ENCODE measurements at places on chromosomes 2 and 18.

- DNase-seq = no peak
Measured at GRCh38 chr2:128343459-128343858, 24.8 kb upstream of the HS6ST1 start.

GRCh38 chr18:74289137-74289536 is 2.6 kb downstream of the CYB5A start:
- no peak for DNase-seq

GRCh38 chr2:151627353-151627752 is 106.9 kb downstream of the NEB start:
- DNase-seq = no peak

DNA sequence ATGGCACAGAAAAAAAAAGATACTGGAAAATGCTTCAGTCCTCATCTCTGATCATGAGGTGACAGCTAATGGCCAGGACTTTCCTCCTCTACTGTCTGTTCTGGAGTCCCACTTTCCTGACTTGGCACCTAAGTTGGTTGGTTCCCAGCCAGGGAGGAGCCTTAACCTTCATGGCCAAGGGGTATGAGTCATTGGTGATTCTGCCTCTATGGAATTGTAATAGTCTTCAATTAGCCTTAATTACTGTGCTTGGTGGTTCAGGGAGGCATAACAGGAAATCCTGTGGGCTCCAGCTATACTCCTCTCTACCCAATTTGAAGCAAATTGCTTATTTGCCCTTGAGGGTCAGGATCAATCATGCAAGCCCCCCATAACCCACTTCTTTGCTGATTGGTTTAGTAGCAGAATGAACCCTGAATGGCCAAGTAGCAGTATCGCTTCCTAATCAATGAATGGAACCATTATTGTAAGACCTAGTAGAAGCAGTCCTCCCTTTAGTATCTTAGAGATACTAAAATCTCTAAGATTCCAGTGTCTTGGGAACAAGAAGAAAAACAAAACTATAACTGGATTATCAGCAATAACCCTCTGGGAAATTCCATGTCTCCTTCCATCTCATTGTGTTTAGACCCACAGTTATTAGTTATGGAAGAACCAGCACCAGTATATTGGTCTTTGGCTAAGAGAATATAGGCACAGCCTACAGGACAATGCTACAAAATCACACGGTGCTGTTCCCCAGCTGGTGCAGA is 109.0 kb downstream of the COL6A3 start:
- no peak for DNase-seq

DNA sequence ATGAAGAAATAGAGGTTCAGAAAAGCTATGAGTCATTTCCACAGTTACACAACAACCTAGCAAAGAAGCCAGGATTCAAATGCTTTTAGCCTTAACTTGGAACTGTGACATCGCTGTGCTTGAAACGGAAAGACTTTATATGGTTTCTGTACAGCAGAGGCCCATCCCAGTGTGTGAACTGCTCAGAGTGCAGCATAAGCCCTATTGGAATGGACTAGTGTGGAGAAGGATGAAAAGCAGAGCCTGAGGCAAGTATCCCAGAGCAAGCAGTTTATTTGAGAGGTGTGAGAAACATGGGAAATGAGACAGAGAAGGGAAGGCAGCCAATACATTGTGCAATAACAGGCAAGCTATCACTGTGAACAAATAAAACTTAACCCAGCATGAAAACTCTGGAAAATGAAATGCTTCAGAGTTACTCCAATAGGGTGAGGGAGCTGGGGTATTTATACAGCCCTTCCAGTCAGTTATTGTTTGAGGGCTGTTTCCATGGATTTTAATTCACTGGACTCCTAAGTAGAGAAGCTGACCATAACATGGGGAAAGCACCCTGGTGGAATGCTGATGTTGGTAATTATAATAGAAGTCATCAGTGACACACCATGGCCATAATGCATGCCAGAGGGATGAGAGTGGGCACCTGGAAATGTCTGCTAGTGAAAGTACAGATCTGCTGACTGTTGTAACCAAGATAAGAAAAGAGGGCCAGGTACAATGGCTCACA is 254.0 kb upstream of the POU3F3 start:
- DNase-seq = no peak

DNA sequence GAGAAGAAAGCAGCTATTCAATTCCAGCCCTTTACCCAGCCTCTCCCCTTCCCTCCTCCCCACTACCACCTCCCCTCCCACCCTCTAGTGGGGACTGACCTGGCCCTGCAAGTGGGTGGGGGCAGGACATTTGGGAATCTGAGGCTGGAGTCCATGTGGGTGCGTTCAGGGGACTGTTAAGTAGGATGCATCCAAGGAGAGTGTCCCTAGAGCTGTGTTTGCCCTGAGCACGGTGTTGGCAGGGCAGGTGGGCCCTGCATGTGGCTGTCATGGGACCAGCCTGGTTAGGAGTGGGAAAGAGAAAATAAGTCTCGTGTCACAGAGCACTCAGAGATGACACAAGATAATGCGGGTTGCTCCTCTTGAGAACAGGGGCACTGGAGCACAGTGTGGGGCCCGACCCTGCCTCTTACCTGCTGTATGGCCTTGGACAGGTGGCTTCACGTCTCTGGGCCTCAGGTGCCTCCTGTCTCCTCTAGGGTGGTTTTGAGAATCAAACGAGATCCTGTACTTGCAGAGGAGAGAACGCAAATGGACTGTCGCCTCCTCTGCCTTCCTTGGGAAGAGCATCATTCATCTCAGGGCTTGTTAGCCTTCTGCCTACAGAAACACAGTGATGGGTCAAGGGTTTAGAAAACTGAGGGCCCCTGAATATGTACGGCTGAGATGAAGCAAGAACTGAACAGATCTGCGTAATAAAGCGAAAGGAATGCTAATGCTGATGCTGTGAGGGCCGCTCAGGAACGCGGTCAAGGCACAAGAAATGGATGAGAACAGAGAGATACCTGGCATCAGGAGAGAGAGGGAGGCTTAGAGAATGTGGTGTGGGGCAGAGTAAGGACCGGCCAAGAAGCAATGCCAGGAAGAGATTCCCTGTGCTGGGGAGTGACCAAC is 187.7 kb upstream of the HAAO start:
- no peak for DNase-seq

GRCh38 chr2:184730288-184730687 is 132.0 kb downstream of the ZNF804A start:
- no peak for DNase-seq

GRCh38 chr18:51623653-51624052 is 426.2 kb upstream of the MEX3C start:
- no peak for DNase-seq

GRCh38 chr2:180890781-180891180 is 89.6 kb upstream of the UBE2E3 start:
- no peak for DNase-seq

DNA sequence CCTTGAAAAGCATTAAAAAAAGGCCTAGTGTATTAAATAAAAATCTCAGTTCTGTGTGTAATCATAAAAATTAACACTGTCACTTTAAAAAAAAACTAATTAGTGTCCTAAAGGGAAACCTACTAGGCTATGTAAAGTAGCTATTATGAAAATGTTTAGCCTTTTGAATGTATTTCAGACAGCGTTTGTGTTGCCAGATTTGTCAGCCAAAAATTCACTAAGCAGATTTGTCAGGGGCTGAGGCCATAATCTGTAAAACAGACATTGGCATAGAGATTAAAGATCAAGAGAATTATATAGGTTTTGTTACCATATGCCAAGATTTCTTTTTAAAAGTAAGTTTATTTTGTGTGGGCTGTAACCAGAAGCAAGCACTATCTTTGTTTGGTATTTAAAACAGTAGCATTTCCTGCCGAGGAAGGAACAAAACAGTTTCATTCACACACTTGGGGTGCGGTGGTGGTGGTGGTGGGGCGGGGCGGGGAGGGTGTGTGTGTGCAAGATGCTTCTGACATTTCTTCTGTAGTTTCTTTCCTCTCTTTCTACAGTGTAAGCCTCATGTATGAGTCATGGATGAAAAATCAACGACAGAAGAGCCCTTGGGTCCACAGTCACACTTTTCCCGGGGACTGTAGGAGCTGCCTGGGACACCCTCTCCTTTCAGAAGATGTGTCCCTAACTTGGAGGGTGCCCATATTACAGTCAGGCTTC is 328.5 kb upstream of the FANCL start:
- DNase-seq = no peak

GRCh38 chr2:196696423-196697079 is 57.0 kb downstream of the CCDC150 start:
- DNase-seq = no peak

DNA sequence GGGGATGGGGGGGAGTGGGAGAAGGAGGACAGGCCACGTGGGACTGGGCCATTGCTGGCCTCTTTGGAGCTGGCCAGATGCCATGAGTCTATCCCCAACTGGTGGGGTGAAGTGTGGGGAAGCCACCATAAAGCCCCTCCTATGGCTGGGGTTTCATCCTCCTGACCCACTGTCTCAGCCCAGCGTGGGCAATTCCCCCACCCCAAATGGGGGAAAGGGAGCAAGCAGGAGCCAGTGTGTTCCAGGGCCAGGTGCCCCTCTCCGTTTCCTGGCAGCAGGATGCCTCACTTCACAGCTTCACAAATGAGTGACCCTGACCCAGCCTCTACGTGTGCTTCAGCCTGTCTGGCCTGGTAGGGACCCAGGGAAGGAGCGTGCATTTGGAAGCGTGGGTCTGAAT is 474.7 kb upstream of the HS6ST1 start:
- no peak for DNase-seq

- no peak for DNase-seq
Measured at GRCh38 chr2:160968183-160968582, 192.0 kb upstream of the TANK start.

GRCh38 chr2:69169655-69170389 is 156.8 kb downstream of the ANTXR1 start:
- DNase-seq = no peak

DNA sequence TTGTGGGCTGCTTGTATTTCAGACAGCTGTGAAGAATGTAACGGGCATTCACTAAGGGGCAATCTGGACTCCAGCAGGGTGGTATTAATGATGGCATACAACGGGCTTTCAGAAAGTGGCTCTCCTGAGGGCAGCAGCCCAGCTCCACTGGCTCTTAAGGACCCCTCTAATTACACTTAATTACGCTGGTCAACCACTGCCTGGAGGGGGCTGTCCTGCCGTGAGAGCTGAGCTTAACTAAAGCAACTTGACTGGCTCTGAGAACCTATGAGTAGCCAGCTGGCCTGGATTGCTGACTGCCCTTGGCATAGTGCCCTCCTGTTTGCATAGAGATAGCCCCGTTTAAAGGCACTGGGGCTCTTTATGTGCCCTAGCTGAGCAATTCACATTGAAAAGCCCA is 3.8 kb downstream of the LIPG start:
- no peak for DNase-seq

- DNase-seq = no peak
Measured at GRCh38 chr2:170456914-170457313, 258.2 kb upstream of the SP5 start.

GRCh38 chr2:11621410-11621809 is 48.6 kb downstream of the NTSR2 start:
- no peak for DNase-seq

- no peak for DNase-seq
Measured at GRCh38 chr2:238101891-238102841, 2.0 kb downstream of the ESPNL start.

DNA sequence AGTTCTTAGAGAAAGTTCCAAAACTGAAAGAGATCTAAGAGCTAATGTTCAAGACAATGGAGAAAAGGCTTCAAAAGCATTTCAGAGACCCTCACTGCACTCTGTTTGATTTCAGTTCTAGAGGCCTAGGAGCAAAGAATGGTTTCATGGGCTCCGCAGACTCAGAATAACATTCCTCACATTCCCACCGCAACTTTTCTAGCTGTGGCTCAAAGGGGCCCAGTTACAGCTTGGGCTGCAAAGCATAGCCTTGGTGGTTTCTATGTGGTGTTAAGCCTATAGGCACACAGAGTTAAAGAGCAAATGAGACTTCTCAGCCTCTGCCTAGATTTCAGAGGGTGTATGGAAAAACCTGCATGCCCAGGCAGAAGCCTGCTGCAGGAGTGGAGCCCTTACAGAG is 73.0 kb downstream of the FSIP2 start:
- no peak for DNase-seq
